Kidney glomerular epithelial cell (primary cell): ENCODE measurements at places on chromosomes 11 and 22.

DNA sequence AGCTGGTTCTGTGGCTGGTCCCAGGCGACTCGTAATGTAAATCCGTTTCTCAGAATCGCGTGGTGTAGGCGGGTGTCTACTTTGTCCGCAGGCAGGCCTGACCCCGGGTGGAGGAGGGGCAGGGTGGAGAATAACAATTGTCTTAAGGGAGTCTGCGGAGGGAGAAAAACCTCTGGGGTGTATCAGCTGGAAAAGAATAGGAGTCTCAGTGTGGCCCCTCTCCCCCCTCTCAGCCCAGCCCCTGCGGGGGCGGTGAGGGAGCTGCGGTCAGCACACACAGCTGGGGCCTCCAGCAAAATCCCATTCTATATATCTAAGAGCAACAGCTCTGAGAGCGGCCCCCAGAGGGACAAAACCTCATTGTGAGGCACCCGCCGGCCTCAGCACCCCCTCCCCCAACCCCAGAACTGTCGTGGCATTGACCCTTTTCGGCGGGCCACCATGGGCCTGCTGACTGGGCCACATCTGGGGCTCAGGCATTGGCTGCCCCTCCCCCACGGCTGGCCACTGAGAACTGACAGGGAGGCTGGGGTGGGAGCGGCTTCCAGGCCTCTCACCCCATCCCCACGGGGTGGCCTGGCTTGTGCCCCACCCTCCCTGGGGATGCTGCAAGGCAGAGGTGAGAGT lies 2.7 kb upstream of the MYRF start:
- DNase-seq, result no peak

GRCh38 chr11:63761931-63762653 lies 6.5 kb downstream of the ZFTA start:
- no peak for DNase-seq

GRCh38 chr22:30123463-30123862 lies 43.2 kb downstream of the HORMAD2 start:
- DNase-seq, result no peak

GRCh38 chr11:2217211-2218030 lies 45.8 kb upstream of the TH start:
- DNase-seq, result no peak

GRCh38 chr11:126082251-126083109 lies 19.8 kb upstream of the CDON start:
- DNase-seq, result no peak

GRCh38 chr22:27617214-27617881 lies 184.2 kb downstream of the MN1 start:
- no peak for DNase-seq

DNA sequence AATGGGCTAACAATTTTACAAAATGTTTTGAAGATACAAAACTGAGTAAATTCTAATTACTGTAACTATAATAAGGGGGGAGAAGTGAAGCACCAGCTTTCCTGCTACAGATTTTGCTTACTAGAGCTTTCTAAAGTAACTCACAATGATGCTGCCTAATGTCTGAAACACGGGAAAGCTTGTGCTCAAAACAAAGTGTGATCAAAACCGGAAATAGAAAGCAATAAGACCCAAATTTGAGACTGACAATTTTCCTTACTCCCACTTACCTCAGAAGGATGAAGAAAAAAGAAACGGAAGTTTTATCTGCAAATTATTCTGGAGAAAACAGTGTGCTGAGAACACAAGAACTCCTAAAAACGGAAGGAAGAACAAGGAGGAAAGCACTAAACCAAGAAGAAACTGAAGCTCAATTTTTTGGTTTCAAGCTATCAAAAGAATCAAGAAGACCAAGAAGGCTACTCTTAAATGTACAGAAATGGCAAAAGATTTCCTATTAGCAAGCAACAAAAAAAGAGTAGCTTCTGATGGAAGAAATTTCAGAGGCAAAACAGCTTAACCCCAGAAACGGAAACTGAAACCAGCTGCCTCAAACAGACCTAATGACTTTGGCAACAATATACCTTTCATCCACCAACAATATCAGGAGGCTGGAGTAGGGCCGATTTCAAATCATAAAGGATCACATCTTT lies 33.4 kb downstream of the AMBRA1 start:
- DNase-seq, result peak; percentile 7

- peak; percentile 94 for DNase-seq
Measured at GRCh38 chr11:561148-562003, 606 bp downstream of the RASSF7 start.

DNA sequence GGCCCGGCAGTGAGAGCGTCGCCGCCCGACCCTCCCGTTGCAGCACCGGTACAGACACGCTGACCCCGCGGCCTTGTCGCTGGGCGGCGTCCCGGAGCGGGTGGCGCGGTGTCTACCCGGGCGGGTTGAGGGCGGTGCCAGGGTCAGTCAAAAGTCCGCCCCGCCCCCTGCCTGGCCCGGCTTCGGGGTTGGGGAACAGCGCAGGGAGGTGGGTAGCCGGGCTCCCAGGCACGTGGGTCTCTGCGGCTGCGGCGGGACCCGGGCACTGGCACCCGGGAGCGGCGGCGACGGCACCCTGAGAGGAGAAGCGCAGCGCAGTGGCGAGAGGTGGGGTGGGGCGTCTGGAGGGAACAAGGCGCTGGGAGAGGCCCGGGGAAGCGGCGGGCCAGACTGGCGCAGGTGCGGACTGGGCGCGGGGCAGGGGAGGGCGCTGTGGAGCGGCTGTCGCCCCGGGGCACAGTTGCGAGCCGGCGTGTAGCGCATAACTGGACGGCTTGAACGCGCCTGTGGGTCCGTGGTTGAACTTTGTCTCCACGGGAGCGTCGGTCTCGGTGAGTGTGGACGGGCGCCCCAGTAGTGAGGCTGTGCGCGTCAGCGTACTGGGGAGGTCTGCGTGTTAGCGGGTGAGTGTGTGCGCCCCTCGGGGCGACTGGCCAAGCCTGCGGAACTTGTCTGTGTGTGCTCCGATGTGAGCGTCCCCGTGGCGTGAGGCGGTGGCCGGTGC lies at the start of gene P2RY2:
TSS of gene P2RY2 (plus strand) at position 176 of the 724 bp plus-strand sequence. CDS start 15,879 bp downstream, outside the sequence.
- no peak for DNase-seq

- DNase-seq, result no peak
Measured at GRCh38 chr11:123537726-123538125, 107.7 kb downstream of the GRAMD1B start.

GRCh38 chr22:45907378-45907777 lies 69.6 kb downstream of the WNT7B start:
- no peak for DNase-seq

- DNase-seq, result no peak
Measured at GRCh38 chr11:126601136-126601535, 245.7 kb downstream of the ST3GAL4 start.

- no peak for DNase-seq
Measured at GRCh38 chr11:12901272-12901671, 107.8 kb upstream of the RASSF10 start.

GRCh38 chr11:91859666-91860065 lies 365.0 kb upstream of the FAT3 start:
- peak; percentile 13 for DNase-seq

GRCh38 chr11:114309517-114309916 lies 13.3 kb downstream of the NNMT start:
- DNase-seq, result no peak

- peak; percentile 63 for DNase-seq
Measured at GRCh38 chr11:13358596-13359270, 81.1 kb downstream of the BMAL1 start.

GRCh38 chr11:44631831-44632230 lies 66.4 kb downstream of the CD82 start:
- no peak for DNase-seq

DNA sequence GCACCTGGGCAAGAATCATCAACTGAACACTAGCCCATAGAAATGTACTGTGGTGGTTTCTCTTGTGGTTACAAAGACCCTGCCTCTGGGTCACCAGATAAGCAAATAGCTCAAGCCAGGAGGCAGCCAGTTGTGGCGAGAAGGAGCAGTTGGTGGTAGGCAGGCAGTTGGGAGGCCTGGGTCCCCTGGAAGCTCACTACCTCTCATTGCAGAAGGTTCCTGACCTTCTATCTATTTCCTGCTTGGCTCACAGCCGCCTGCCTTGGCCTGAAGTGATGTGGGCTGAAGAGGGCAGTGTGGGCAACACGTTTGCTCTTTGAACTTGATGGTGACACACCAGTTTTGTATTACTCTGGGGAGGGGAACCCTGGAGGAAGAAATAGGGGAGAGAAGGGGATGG lies 34.7 kb downstream of the NECTIN1 start:
- DNase-seq, result no peak

DNA sequence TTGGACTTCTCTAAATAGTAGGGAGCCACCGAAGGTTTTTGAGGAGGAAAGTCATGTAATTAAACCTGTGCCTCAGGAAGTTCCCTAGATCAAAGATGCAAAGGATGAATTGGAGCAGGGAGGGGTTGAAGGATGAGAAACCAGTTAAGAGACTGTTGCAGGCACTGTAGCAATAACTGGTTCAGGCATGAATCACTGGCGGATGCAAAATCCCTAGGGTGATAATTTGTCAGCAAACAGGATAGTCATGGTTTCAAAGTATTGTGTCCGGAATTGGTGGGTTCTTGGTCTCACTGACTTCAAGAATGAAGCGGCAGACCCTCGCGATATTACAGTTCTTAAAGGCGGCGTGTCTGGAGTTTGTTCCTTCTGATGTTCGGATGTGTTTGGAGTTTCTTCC lies 19.9 kb downstream of the TRIOBP start:
- no peak for DNase-seq

GRCh38 chr11:76102802-76103201 lies 103.5 kb downstream of the WNT11 start:
- no peak for DNase-seq

GRCh38 chr11:120471131-120471530 lies 40.4 kb upstream of the GRIK4 start:
- peak; percentile 1 for DNase-seq

- no peak for DNase-seq
Measured at GRCh38 chr22:36182857-36183256, 18.8 kb downstream of the APOL4 start.

- DNase-seq, result no peak
Measured at GRCh38 chr11:69219991-69220390, 64.3 kb downstream of the SMIM38 start.

GRCh38 chr11:72102631-72102945 lies 509 bp downstream of the LAMTOR1 start:
- peak; percentile 46 for DNase-seq

- no peak for DNase-seq
Measured at GRCh38 chr11:198236-198806, 5.4 kb downstream of the SCGB1C1 start.

- DNase-seq, result no peak
Measured at GRCh38 chr11:315051-315481, 1.2 kb downstream of the IFITM1 start.

DNA sequence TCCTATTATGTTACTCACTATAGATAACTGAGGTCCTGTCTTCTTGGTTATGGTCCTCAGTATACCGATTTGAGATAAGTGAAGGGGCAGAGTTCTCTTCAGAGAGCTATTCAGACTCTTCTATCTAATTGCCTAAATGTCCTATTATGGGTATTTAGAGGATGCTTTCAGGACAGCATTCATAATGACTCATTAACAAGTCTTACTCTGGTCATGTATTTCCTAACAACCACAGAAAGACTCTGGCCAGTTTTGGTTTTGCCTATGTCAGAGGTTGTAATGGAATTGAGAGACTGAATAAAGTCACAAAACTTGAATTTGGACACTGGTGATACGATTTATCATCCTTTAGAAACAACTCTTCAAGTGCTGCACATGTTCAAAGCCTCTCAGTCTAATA lies 1233.0 kb downstream of the JRKL start:
- DNase-seq, result no peak

- no peak for DNase-seq
Measured at GRCh38 chr11:9574622-9575259, 1.3 kb downstream of the WEE1 start.

- no peak for DNase-seq
Measured at GRCh38 chr22:44842417-44842816, 90.0 kb downstream of the ARHGAP8 start.

DNA sequence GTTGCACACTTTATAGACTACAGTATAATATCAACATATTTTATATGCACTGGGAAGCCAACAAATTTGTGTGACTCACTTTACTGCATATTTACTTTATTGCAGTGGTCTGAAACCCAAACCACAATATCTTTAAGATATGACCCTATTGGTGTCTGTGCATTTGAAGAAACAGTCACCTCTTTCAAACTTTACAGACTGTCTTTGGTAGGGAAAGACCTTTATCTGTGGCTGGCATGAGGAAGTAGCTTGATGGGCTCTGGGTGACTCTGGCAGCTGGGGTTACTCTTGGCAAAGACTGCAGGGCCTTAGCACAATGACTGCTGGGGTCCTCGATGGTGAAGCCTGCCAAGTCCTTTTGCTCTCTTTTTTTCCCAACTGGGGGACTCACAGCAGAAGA lies 21.3 kb upstream of the ABTB2 start:
- DNase-seq, result no peak

DNA sequence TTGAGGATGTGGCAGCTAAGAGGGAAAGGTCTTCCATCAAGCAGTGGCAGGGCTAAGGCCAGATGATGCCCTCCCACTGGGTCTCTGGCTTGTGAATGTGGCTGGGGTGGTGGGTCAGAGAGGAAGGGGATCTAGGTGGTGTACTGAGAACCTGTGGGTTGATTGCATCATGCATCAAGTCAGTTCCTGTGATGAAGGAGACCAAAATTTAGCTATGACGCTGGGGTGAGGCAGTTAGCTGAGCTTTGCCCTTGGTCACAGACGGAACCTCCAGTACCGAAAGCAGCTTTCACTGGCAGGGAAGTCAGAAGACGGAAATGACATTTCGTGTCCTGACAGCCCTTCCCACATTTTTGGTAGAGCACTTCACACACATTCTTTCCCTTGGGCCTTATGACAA lies 20.7 kb downstream of the ATG16L2 start:
- no peak for DNase-seq

GRCh38 chr11:16917941-16918340 lies 96.3 kb downstream of the PLEKHA7 start:
- DNase-seq, result no peak

DNA sequence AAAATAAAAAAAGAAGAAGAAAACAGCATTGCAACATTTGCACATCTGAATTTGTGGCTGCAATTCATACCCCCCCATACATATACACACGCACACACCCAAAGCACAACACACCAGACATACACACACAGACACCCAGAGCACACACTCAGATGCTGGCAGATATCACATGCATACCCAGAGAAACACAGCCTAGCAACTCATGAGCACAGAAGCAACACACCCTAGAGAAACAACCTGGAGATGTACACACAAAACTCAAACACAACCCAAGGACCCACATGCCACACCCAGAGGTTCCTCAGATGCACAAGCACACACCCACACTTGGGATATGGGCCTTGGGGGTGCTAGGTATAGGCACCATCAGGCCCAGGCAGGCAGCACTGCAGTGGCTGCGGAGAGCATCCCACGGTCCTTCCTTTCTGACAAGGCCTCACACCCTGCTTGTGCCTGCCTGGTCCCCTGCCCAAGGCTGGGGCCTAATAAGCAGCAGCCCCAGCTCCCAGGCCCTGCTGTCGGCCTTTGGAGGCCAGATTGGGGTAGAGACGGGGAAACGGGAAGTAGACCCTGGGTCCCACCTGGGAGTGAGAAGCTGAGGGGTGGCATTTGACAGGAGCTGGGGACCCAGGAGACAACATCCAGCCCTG lies 3.1 kb downstream of the CST6 start:
- DNase-seq, result no peak

- no peak for DNase-seq
Measured at GRCh38 chr11:88511006-88511405, 173.5 kb upstream of the CTSC start.

GRCh38 chr11:118841469-118842242 lies 42.0 kb upstream of the CXCR5 start:
- DNase-seq, result no peak

- no peak for DNase-seq
Measured at GRCh38 chr11:123628936-123629683, 25.3 kb downstream of the SCN3B start.

- no peak for DNase-seq
Measured at GRCh38 chr11:34793666-34794065, 122.5 kb downstream of the APIP start.
